Stimulated activated CD8-positive, alpha-beta memory T cell treated with anti-CD3 and anti-CD28 coated beads, Interleukin-7, amount 100 ng/mL, for 1 hour (primary cell): ENCODE measurements at places on chromosomes 5 and 9.

DNA sequence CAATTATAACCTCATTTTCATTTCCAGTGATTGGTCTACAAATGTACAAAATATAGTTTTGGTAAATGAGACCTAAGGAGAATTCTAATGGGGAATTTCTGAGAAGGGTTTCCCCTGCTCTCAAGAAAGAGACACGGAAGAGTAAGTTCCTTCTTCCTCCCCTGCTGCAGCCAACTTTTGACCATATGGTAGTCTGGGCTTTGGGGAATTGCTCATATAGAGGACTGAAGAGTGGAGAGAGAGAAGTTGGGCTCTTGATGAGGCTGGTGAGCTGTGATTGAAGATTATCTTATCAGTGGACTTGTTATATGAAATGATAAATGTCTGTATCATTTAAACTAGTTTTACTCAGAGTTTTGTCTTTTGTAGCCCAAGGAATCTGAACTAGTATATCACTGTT, 4.3 kb upstream of the LNPEP start:
- no peak for DNase-seq

DNA sequence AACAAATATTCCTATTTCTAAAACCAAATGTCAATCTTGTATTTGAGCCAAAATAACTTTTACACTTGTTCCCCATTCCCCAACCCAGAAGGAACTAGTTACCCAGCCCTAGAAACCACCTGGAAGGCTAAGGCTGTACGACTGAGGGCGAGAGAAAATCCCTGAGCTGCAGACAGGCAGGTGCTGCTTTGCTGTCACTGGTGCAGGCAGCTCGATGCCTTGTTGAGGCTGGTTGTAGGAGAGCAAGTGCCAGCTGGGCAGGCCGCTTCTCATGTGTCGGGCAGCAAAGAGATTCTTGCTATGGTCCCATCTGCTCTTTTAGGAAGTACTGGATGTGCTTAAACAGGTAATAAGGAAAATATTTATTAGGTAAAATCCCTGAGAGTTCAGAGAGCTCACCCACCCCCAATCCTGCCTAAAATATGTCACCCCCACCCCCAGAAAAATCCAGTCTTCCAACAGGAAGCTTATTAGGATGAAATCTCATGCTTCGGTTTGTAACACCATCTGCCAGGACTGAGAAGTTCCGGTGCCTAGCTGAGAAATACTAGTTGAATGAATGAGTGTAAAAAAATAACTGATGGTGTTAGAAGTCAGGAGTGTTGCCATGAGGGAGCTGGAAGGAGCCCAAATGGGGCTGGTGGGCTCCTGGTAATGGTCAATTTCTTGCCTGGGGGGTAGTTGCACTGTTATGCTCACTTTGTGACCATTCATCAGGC, 91.1 kb upstream of the DMRT1 start:
- no peak for DNase-seq

DNA sequence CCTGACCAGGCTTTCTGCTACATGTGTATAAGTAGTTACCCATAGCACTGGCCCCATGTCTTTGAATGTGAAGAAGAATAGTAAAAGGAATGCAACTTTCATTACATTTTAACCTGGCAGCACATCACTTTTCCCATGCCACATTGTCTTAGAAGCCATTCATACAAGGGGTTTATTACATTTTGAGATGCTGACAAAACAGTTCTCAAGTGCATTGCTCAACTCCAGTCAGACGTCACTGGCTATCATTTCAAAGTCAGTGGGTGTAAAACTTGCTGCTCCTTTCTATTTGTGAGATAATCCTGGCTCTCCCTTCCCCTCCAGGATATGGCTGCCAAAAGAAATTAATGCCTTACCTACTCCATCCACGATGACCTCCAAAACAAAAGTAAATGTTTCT, 97.0 kb upstream of the VCAN start:
- DNase-seq = no peak

GRCh38 chr9:114619191-114619761, 8.2 kb downstream of the TMEM268 start:
- DNase-seq = no peak

GRCh38 chr9:16106021-16106571, 553.3 kb downstream of the CCDC171 start:
- DNase-seq = no peak

DNA sequence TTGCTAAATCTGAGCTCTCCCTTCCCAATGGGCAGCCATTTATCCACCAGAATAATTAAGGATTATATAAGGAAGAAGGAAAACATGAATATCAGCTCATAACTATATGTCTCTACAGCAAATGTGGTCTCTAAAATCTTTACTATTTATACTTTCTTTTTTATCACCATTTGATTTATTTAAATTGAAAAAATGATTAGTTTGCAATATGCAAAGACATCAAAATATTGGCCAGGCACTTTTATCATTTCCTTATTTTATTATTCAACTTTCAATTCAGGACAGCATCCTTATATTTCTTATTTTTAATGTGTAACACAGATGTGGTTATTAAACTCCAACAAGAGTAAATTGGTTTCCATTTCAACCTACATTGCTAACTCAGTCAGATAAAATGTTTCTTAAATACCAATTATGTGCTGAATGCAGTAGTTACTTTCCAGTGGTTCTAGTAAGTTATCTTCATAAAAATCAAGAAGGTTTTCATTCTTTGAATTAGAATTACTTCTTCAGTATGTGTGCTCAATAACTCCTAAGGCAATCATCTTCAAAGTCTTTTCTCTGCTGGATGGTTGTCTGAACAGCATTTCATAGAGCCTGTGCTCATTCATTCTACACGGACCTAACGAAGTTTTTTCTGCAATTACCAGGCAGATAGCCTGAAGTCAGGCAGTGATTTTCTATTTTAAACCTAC, 1148.0 kb downstream of the CDH12 start:
- DNase-seq = no peak

- no peak for DNase-seq
Observed at GRCh38 chr5:66872736-66873331, 276.6 kb downstream of the MAST4 start.

GRCh38 chr9:83423815-83424707, 114.1 kb downstream of the FRMD3 start:
- no peak for DNase-seq

DNA sequence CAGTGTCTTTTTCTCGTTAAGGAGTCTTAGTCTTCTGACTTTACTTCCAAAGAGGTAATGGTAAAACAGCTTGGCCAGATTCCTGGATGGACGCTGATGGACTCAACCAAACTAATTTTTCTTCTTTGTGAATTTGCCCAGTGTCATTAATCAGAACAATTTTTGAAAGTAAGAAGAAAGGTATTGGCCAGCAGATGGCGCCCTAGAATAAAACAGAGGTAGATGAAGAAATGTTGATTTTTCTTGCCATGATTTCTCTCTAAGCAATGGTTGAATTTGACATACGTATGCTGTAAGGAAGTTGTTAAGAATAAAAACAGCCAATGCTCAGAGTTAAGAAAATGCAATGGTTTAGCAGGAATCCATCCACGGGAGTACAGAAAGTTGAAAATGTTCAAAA, 500.0 kb downstream of the DIRAS2 start:
- DNase-seq = peak; percentile 14

DNA sequence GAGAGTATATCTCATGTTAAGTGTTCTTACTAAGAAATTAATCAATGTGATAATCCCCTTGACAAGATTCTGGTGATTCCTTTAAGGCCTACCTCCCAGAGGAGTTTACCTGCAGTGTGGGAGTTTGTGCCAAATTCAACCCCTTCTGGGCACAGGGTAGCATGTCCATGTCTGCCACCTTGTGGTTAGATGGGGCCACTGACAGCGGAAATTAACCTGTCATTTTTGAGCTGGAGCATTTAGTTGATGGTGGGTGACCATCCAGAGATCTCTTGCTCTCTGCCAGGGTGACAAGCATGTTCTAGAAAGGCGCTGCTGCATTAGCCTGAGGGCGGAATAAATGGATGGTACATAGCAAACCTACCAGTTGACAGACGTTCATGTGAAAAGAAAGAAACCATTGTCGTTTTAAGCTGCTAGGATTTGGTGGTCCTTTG, 132.2 kb downstream of the FBXO4 start:
- DNase-seq = peak; percentile 18

DNA sequence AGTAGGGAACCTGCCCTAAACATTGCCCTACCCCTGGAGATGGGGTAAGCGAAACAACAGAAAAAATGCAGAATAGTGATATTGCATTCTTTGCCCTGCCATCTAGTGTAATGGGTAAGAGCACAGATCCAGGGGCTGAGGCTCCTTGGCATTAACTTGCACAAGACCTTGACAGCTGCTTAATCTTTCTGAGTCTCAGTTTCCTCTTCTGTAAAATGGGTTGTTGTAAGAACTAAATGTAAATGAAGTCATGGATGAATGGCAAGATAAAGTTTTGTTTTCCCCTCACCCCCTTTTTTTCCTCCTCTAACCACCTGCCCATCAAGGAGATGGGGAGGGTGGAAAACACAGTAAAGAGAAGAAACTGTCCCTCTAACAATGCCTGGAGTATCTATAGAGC, 47.7 kb upstream of the ZNF366 start:
- no peak for DNase-seq

GRCh38 chr9:7402334-7403027, 397.1 kb downstream of the DMAC1 start:
- no peak for DNase-seq

DNA sequence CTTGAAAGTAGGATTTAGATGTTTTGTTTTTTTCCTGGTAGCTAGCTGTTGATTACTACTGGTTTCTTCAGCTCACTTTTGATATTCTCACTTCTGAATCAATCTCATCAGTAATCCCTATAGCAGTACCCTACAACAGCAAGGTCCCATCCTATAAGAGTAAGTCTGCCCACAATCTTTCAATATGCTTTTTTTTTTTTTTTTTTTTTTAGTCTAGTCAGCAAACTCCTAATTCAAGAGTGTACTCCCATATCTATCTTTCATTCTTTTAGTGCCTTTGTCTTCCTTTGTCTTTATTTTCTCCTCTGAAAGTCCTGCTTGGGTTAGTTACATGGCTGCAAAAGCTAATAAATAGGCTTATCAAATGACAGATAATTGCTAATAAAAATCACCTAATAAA, 362.4 kb upstream of the RIOK2 start:
- no peak for DNase-seq

DNA sequence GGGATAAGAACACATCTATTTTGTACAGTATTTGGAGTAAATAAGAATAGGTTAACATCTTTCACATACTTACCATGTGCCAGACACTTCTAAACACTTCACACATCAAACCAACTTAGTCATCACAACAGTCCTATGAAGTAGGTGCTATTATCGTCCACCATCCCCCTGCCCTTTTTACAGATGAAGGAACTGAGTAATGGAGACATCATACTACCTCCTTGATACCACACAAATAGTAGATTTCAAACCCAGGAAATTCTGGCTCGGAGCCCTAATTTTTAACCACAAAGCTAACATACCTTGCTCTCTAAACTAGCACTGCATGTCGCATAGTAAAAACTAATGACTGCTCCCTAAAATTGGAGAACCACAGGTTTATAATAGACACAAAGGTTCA, 4.2 kb upstream of the ZNF366 start:
- no peak for DNase-seq

GRCh38 chr9:131837316-131837715, 97.4 kb upstream of the RAPGEF1 start:
- DNase-seq = no peak

- peak; percentile 22 for DNase-seq
Observed at GRCh38 chr9:2053883-2054845, 39.0 kb downstream of the SMARCA2 start.

GRCh38 chr5:145737578-145737977, 97.6 kb downstream of the PRELID2 start:
- DNase-seq = no peak

DNA sequence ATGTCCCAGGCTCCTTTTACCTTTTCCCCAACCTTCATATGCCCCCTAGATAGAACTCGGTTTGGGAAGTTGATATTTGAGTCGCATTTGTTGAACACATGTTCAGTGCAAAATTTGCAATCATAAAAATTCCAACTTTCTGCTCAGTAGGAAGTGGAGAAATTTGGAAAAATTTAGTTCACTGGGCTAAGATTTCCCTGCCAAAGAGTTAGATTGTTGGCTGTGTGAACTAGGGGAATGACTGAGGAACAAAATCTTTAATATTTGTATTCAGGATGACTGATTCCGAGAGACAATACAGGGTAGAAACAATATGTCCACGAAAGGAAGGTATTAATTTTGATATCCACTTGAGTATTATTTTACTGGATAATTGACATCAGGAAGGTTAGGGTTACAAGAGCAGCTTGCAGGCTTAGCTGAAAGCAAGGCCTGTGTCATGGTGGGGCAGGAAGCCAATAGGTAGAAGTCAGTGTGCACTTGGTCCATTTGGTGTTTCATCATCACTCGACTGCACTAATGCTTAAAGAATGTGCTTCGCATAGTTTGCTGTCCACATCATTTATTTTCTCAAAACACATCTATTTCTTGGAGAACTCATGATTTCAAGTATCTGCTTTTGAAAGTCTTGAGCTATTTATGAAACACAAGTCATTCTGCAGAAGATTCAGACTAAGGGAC, 59.4 kb upstream of the GNA14 start:
- DNase-seq = no peak

DNA sequence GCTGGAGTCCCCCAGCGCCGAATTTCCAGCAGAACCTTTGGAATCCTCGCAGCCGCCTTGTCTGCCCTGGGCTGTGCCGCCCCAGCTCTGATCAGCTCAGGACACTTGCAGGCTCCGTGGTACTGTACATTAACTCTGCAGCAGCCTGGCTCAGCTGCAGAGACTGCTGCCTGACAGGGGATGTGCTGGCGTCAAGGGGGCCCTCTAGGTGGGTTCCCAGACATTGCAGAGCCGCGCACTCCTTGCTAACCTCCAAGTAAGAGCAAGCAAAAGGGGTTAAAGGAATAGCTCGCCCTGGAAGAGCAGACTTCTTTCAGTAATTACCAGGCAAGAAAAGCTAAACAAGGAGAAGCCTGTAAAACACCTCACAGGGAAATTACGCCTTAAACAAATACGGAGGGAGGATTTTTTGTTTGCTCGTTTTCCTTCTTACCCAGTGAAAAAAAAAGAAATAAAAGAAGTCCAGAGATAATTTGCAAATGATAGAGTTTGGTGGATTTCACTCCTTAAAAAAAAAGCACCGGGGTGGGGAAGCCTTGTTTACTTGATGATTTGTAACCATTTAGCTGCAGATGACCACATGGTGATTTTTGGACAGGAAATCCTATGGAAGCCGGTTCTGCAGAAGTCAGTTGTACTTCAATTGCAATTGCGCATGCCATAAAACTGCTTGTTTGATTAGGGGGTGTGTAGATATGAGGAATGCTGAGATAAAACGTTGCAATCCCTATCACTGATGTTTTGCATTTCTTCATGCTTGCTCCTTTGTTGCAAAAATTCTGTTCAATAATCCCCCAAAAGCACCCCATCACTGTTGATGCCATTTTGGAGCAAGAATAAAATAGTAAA, 305.8 kb downstream of the PDE4D start:
- no peak for DNase-seq

- DNase-seq = no peak
Observed at GRCh38 chr9:36793277-36793676, 220.6 kb downstream of the MELK start.
